Right atrium auricular region (tissue), 2 donors: ENCODE measurements at places on chromosomes 3 and 15. TPM values are rescaled to one million over a fixed set of nuclear protein-coding genes. Genes with fewer than 3 reads are reported as not detected.

HERC2 gene
- 62.4 TPM for total RNA-seq

PIF1 gene
- 0.28 TPM for total RNA-seq

GCNT3 gene
- total RNA-seq, result not detected

PPP1R14D gene
- not detected for total RNA-seq

KNL1 gene
- 4.6 TPM for total RNA-seq

TGM5 gene
- total RNA-seq, result 0.15 TPM

NME9 gene
- not detected for total RNA-seq

MAN2A2 gene
- total RNA-seq, result 42.3 TPM

GLCE gene
- total RNA-seq, result 7.0 TPM

POPDC2 gene
- total RNA-seq, result 679 TPM

BUB1B gene
- total RNA-seq, result 0.39 TPM

FANCD2OS gene
- total RNA-seq, result not detected

RGMA gene
- total RNA-seq, result 7.2 TPM

CMTM8 gene
- total RNA-seq, result 7.1 TPM

CTXN2 gene
- total RNA-seq, result not detected

C3orf49 gene
- not detected for total RNA-seq

NCKIPSD gene
- 97.7 TPM for total RNA-seq

CILP gene
- 32.0 TPM for total RNA-seq

CLN6 gene
- 6.4 TPM for total RNA-seq

ALPK3 gene
- 51.0 TPM for total RNA-seq

PLCL2 gene
- 35.2 TPM for total RNA-seq

THPO gene
- total RNA-seq, result 0.55 TPM

HTR3E gene
- total RNA-seq, result not detected

CAMK2N2 gene
- total RNA-seq, result not detected

CD80 gene
- 0.67 TPM for total RNA-seq

SLC22A14 gene
- not detected for total RNA-seq

MOBP gene
- not detected for total RNA-seq
